ENCODE measurements at places on chromosomes 2 and 18.

DNA sequence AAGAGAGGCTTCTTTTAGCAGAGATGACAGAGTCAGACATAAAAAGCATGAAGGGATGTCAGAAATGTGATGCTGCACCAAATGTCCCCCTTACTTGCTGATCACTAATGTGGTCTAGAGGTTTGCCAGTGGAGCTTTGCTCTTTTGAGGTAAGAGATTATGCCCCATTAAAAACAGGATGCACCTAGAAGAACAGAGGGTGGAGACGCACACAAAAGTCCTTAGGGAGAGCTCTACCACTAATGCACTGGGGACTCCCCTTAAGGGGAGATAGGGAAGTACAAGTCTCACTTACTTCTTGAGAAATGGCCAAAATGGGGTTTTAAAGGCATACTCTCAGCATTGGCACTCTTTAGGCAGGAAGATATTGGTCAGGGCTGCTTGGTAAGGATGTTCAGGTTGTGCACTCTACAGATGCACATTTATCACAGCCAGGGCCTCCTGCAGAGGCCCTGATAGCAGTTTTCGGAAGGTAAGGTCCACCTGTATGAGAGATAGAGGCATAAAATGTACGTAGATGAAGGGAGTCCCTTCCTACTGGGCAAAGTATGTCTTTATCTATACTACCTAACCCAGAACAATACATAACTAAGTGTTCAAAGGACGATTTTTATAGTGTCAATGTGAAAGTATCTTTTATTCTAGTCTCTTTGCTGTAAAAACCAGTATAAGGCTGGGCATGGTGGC, 17.0 kb upstream of the SCYGR1 start:
- no peak for DNase-seq

- no peak for DNase-seq
These were observed 37.9 kb downstream of the FAM210A start for GRCh38 chr18:13688191-13689136.

DNA sequence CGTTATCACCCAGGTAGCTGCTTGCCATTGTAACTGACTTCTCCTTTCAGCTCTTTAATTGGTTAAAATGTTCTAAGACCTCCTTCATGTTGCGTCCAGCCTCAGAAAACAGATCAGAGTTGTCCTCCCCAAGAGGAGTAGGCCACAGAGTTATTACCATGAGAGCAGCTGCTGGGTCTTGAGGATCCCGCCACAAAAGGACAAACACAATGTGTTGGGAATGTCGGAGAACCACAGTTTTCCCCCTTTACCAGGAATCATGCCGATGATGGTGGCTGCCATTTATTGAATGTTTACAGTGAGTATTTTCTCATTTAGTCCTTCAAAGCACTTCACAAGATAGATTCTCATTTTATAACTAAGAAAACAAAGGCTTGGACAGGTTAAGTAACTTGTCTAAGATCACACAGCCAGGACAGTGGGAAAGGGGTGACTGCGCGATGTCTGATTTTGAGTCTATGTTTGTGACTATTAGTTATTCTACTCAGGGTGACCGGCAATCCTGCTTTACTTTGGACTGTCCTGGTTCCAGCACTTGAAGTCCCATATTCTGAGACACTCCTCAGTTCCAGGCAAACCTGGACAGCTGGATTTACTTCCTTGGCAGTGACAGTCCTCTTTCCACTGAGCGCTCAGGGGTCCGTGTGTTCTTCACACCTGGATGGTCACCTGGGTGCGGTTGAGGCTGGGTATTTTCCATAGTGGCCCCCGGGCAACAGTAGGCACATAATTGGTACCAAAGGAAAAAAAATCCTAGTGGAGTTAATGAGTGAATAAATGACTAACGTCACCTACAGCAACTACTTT, 93.6 kb downstream of the LIPG start:
- DNase-seq = no peak

DNA sequence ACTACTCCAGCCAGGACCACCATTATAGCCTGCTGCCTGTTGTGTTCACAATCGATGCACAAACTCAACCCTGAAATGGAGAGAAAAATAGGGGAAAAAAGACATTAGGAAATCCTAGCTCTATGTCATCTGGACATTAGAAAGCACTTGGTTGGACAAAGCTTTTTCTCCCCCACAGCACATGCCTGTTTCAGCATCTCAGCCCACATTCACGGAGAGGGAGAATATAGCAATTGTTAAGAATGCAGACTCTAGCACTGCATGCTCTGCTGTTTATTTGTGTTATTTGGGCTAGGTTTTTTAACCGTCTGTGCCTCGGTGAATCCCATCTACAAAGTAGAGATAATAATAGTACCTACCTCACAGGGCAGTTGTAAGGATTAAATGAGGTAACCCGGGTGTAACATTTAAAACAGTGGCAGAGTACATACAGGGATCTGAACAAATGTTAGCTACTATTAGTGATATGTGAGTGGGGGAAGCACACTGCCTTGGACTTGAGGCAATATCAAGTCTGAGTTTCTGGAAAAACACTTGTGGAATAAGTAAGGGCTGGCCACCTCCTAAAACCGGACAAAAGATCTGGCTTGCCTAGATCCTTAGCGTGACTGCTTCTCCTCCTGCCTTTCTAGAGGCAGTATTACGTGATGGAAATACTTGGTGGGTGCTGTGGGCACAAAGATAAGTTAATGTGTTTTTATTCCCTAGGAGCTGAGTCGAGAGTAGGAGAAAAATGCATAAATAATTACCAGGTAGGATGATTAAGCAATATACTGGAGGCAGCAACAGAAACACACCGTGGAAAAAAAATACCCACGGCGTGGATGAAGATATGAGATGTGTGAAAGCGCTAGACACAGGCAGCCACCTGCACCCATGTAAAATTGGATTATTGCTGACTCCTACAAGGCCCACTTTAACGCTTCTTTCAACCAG, 1.0 kb upstream of the PPP1CB start:
- peak; percentile 20 for DNase-seq

DNA sequence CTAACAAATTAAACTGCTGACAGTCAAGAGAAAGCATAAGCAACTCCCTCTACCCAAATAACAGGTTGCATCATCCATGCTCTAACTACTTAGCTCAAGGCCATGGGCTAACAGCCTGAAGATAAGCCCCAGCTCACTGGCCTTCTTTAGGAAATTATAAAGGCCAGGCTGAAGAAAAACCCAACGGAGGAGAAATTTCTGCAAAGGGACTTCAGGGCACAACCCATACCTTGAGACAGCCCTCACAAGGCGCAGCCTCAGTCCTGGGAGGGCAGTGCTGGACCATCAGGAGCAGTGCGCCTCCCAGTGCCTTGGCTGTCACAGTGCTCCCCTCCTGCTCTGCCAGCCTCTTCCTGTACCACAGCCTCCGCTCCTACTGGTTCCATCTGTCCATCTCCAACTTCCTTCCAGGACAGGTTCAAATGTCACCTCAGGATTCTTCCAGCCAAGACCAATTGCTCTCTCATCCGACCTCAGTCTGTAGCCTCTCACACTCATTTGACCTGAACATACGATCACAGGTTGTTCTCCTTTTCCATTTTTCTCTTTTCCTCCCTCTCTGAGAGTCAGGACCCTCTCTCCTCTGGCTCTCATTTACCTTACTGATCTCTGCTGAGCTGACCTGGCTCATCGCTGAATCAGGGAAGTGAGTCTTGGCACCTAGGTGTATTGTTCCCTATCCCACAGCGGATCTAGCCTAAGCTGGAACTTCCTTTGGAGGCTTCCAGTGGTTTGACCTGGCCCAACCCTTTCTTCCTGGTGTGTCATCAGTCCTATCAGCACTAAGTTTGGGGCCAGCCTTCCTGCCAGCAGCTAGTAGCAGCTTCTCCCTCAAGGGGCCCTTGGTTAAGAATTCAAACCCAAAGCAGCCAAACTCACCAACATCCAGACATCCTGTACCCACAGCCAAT, 1.9 kb downstream of the MCFD2 start:
- no peak for DNase-seq

DNA sequence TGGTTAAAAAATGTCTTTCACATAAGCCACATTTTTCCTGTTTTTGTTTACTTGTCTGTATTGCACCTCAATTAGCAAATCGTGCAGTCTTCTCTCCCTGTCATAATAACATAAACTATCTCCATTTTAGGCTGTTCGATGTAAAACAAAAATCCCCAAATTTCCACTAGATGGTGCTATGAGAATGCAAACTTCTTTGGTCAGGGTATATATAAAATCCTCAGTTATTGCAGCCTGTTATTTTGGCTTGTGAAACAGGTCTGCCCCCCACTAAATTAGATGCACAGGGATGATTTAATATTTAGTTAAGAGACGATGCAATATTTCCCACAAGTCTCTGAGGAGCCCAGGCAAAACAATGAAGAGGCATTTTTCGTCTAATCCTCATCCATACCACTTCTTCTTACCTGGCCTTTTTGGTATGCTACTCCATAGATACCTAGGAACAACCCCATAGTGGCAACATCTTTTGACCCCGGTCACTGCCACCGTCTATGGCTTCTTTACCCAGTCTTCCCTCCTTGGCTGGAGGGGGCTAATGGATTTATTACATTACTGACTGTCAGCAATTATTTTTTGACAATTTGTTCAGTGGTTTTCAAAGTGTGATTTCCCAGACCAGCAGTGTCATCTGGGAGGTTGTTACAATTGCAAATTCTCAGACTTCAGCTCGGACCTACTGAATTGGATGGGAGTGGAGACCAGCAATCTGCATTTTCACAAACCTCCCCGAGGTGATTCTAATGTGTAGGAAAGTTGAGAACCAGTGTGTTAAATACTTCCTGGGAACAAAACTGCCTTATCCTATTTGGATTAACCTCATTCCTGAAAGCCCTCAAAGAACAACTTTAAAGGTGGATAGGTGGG, 117.4 kb upstream of the CWC22 start:
- DNase-seq = no peak

- DNase-seq = no peak
These were observed 45.4 kb downstream of the TTN start for GRCh38 chr2:178761759-178762371.

GRCh38 chr2:145007093-145007959, 487.4 kb upstream of the ZEB2 start:
- no peak for DNase-seq

GRCh38 chr2:27636766-27637165, 7.9 kb downstream of the GPN1 start:
- DNase-seq = no peak

Data from stimulated activated CD8-positive, alpha-beta memory T cell treated with anti-CD3 and anti-CD28 coated beads, Interleukin-7, amount 100 ng/mL, for 4 hours (primary cell).